ENCODE measurements at places on chromosomes 13 and 19.

- peak; percentile 90 for DNase-seq
These were observed 1.1 kb upstream of the SHC2 start for GRCh38 chr19:461721-462551.

GRCh38 chr19:28633319-28634018 is 579.5 kb downstream of the UQCRFS1 start:
- DNase-seq: peak; percentile 84

DNA sequence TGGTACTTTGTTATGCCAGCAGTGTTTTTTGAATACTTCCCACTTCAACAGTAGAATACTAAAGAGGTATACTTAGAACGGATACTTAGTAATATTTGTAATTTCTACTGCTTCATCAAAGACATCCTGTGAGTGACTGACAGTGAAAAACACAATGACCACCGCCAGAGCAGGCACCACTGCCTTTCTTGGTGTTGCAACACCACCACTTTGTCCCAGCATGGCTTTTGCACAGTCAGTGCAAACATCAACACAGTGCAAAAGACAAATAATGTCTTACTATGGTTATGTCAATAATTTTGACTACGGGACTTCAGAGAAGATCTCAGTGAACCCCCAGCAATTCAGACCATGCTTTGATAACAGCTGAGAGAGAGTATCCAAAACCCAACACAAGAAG is 220.5 kb downstream of the RBM26 start:
- DNase-seq: no peak

DNA sequence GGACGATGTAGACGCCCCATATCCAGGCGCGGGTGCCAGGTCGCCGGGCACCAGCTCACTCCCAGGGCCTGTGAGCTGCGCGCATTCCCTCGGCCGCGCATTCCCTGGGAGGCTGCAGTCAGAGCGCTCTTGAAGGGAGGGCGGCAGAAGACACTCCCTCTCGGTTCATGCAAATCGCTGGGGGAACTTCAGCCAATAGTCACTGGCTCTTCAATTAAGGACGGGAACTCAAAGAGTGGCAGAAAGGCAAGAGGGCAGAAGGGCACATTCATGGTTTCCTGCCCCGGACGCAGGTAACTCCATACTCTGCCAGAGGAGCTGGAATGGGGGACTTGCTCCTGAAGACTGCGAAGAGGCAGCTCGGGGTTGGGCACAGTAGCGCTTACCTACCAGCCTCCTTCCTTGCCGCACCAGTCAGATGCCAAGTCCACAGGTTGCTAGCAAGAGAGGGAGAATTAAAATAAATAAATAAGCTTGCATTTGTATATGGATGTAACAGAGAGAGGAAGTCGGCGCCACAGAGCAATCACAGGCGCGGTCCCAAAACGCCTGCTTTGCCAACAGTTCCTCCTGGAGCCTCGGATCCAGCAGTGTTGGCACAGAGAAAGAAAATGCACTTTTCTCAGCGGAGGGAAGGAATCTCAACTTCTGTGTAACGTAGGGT is 459 bp downstream of the PCDH20 start:
- peak; percentile 67 for DNase-seq
